ENCODE measurements at places on chromosomes 2 and 18.

DNA sequence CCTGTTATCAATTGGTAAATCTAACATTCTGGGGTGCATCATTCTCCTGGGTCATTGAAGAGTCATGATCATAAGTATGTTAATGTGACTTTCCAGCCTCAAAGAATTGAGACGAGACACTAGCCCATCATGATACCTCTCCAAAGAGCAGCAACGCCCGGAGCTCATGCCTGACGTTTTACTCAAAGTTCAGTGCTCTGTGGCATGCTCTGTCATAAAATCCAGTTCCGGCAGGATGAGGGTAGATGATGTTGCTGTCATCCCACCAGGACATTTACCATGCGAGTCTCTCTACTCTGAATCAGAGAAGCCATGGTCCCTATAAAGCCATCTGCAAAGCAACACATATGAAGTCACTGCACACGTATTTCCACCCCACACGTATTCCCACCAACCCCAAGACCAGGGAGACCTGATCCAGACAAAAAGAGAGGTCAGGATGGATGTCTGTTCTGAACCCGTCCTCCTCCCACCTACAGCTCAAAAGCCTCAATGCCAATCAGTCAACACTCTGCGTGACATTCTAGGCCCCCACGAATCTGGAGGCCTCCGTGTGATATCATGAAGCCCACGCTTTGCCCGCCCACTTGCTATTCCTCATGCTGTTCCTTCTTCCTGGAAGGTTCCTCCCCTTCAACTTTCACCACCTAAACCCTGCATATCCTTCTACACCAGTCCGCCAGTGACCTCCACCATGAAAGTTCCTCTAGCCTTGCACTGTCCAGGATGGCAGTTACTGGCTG lies 85.8 kb downstream of the DNMT3A start:
- no peak for DNase-seq

GRCh38 chr2:33426666-33427231 lies 49.7 kb upstream of the RASGRP3 start:
- peak; percentile 78 for DNase-seq

DNA sequence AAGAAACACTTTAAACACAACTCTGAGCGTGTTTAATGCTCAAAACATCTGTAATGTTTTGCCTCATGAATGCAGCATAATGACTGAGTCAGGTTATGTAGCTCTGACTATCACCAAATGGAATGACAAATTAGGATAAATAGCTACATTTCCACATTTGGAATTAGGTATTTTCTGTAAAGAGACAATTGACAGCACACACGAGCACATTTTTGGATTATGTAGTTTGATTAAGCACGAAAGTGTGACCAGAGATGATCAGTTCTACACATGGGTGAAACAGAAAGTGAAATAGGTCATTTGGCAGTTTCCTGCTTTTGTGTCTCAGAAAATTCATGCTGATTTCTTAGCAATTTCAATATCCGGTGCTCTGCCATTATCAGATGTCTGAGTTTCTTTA lies 29.0 kb downstream of the LPIN1 start:
- no peak for DNase-seq

DNA sequence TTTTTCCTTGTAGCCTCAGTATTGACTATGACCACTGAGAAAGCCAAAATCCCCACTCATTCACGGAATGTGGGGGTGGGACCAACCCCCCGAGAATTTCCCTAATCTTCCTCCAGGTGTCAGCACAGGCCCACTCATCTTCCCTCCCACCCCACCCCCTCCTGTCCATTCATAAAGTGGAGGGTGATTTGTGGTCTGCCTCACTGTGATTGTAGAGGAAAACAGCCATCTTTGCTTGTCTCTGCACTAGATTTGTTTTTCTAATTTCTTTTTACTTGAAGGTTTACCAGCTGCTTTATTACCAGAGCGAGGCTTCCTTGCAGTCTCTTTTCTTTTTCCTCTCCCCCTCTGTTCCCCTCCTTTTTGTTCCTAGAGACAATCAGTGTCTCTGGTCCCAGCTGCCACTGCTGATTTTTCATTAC lies 171.8 kb downstream of the ICOS start:
- DNase-seq, result peak; percentile 38

DNA sequence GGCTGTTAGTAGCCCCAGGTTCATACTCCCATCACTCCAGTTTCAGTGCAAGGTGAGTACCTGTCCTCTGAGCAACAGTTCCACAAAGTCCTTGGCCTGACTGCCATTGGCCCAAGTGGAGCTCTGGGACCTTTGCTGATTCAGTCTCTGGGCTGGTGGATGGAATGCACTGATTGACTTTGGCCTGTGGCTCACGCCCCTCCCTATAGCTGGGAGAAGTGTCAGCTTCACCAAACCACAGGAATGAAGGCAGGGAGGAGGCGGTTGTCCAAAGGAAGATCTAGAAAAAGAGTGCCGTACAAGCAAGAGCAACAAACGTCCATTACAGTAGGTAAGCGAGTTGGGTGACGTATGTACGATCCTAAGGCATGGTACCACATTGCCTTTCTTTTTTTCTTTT lies 34.0 kb downstream of the QPCT start:
- DNase-seq, result peak; percentile 81
